ENCODE measurements at places on chromosomes 16 and 17.
A peak's percentile ranks its signal among the peaks of the same experiment; 100 is the strongest.

- no peak for DNase-seq
Observed at GRCh38 chr17:34847938-34848337, 113.3 kb downstream of the CCT6B start.

- no peak for DNase-seq
Observed at GRCh38 chr16:50251375-50252081, 14.8 kb upstream of the ADCY7 start.

DNA sequence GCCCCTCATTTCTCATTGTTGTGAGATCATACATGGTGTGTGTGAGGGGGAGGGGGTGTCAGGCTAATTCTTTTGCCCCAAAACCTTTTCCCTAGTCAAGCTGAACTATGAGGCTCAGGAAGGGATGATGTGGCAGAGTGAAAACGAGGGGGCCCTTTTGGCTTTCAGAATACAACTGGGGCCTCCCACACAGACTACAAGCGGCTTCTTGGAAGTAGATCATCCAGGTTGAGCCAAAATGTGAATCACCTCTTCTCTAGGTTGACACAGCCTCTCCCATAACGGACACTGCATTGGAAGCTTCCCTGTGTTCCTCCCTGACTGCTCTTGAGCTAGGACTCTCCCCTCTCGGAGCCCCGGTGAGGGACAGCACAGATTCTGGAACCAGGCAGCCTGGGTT, 2.3 kb upstream of the ALKBH5 start:
- peak; percentile 72 for DNase-seq

DNA sequence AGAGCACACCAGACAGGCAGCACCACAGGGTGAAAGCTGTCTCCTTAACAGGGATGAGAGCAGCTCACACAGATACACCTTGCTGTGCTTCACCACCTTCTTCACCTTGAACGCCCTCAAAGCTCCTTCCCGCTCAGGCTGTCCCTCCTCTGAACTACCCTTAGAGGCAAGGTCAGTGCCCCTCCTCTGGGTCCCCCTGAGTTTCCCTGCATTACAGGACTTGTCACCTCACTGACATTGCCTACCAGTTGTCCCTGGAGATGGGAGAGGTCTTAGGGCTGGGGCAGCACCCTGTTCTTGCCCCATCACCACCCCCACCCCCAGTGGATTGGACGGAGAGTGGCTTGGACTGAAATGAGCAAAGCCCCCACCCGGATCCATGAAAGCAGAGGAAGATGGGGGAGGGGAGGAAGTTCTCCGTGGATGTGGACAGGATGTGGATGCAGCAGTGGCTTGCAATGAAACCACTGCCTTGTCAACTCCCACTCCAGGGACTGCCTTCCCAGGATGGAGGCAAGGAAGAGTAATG, 73.2 kb upstream of the CDH5 start:
- peak; percentile 11 for DNase-seq

DNA sequence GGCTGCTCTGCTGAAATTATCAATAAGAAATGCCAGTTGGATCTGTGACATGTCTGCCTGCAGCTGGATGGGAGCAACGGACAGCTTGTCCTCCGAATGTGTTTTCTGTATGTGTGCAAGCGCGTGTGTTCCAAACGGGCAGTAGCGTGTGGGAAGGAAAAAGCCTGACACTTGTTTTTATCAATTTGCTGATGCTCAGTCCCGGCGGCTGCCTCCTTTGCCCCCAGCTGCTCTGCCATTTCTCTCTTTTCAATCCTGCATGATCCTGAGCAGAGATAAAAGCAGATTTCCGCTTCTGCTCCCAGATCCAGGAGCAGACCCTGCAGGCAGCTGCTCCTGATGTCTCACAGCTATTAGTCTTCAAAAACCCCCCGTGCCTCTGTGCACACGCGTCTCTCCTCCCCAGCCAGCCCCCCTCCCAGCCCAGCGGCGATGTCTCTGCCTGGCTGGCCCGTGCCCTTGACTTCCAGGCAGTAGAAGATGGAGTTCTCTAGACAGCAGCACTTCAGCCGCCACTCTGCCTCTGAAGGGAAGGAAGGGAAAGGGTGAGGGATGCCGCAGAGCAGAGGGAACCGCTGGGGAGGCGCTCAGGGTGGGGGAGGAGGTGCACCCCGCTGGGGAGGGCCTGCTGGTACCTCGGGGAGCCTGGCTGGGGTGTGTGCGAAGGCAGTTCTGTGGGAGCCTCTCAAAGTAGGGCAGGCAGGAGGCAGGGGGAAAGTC, 4.1 kb downstream of the PRCD start:
- DNase-seq: no peak

GRCh38 chr17:83154311-83155127, 75.1 kb downstream of the METRNL start:
- no peak for DNase-seq

DNA sequence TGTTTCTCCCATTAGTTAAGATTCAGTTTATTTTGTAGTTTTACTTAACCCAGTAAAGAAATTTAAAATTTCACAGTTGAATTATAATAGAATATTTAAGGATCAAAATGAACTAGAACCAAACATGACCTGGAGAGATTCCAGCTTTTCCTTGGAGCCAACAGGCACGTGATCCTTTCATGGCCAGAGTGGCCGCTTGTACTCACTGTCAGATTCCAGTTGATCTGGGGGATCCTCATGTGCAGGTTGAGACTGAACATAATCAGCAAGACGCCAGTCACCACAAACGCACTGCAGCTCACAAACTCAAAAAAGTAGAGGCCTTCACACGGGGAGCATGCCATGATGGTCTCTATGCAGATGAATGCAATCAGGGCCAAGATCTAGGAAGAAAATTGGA, 31.7 kb downstream of the CMTM3 start:
- DNase-seq: no peak

DNA sequence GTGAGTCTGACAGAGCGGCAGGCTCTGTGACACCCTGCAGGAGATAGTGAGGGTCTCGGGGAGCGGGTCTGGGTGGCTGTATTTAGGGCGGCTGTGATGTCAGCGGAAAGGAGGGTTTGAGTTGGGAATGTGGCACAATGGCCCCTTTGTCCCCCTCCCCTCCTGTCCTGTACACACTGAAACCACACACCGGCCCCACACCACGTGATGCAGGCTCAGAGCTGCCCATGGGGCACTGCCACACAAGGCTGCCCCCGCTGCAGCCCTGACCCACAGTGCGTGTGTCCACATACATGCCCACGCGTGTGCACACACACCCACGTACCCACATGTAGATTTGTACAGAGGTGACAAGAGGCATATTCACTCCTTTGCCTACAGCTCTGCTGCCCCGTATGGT, 15.3 kb downstream of the SGCA start:
- no peak for DNase-seq

GRCh38 chr16:69396187-69397061, 10.6 kb upstream of the TERF2 start:
- DNase-seq: peak; percentile 59

DNA sequence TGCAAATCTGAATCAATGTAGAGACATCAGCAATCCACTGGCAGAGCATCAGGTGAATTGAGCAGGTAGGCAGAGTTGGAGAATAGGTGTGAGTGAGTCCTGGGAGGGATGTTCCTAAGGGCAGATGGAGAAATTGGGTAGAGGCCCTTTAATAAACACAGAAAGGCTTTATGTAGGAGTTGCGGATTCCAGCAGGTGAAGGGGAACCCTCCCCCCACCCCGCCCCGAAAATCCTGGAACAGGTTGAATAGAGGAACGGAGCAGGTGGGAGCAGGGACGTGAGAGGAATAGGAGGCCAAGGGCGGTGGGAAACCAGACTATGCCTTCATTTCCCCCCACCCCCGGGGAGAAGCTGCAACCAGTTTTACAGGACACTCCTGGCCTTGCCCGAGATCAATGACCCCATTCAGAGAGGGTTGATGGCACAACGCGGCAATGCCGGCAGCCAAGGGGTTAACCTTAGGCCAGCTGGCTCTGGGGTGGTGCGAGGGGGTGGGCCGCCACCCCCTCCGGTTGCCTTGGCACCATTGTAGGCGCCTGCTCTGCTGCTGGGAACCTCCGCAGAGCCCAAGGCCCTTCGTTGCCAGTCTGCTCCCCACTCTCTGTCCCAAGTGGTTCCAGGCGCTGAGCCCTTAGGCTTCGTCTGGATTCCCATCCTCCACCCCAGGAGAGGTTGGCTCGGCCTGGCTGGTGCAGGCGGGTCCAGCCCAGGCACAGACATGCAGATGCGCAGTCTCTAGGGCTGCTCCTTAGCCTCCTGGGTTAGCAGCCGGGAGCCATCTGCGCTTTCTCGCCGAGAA, 814 bp upstream of the RUNDC3A start:
- peak; percentile 52 for DNase-seq

- no peak for DNase-seq
Observed at GRCh38 chr16:90032674-90033331, 13.5 kb upstream of the DBNDD1 start.

DNA sequence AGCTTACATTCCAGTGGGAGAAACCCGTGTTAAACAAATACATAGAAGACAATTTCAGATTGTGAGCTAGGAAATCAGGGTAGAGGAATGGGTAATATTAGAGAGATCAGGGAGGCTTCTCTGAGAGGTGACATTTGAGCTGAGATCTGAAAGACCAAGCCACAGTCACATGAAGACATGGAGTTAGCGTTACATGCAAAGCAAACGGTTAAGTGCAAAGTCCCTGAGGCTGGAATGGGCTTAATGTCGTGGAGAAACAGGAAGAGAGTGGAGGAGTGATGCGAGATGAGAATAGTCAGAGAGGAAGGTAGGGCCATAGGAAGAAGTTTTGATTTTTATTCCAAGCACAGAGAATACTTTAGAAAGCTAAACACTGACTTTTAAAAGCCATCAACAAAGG, 246.1 kb downstream of the IRX3 start:
- DNase-seq: no peak

DNA sequence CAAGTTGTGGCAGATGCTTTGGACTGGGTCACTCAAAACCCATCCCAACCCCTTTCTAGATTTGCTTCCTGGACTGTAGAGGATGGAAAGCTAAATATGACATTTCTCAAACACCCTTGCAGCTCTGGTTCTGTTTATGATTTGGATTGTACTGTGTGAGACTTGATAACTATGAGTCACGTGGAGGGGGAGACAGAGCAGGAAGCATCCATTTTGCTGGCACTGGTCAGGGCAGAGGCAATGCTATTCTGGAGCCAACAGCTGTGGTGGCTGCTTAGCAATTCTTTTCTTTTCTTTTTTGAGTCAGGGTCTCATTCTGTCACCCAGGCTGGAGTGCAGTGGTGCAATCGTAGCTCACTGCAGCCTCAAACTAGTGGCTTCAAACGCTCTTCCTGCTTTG, 13.6 kb upstream of the TERF2 start:
- no peak for DNase-seq

- DNase-seq: no peak
Observed at GRCh38 chr17:58637011-58637570, 54.8 kb downstream of the TEX14 start.

DNA sequence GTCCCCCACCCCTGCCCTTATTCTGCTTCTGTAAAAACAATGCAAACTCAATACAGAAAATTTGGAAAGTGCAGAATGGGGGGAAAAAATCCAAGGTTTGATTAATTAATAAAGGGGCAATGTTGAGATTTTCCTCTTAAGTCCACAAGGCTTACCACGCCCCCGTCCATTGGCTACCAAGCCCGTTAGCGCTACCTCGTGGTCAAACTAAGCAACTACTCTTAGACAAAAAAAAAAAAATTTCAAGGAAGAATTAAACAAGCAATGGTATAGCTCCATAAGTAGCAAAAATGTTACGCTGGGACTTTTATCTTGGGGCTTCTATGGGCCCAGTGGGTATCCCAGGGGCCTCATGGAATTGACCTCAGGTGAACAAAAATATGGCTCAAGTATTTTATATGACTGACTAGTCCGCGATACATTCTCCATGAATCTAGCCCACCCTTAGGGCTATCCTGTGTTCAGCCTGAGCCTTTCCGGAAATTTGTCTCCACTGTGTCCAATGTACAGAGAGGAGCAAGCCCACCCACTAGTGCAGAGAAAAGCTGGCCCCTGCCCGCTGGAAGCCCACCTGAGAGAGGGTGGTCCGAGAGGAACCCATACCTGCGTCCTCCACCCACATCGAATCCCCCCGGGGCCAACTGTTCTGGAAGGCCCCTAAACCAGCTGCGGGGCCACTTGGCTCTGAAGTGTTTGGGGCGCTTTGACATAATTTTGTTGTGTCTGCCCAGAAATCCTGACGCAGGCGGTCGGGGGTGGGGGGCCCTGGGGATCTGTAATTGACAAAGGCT, 19.1 kb upstream of the TEX2 start:
- peak; percentile 41 for DNase-seq

DNA sequence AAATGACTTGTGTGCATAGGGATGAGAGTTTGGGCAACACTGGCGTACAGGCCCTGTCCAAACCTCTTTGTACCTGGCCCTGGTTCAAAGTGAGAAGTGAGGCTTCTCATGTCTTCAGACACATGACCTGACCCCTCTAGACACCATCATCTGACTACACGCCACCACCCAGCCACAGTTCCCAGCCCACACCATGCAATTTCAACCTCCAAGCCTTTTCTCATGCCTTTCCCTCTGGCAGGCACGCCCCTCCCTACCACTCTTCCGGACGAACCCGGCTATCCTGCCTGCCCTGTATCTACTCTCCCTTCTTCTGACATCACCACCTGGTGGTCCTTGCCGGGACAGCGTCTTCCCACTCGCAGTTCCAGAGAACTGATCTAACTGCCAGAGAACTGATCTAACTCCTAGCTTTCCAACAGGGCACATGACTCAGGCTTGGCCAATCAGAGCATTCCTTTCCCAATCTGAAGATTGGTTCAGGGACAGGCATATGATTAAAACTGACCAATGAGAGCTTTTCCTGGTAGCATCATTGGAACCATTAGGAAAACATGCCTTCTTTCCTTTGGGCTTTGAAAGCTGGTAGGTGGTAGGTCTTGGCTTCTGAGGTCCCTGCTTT, 27.1 kb upstream of the IL21R start:
- DNase-seq: peak; percentile 70

DNA sequence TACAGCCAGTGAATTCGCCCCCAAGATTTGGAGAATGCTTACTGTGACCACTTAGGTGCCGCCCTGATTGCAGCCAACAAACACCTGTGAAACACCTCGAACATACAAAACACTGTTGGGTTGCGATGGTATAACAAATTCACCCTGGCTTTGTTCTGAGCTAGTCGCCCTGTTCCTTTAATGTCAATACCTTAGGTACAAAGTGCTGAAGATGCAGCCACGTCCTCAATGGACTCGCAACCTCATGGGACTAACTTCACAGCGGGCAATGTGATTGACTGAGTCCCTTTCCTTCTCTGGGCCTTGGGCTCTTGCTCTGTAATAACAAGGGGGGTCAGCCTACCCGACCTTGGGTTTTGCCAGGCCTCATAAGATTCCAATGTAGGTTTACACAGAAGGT, 28.9 kb upstream of the GOSR2 start:
- DNase-seq: no peak

GRCh38 chr16:19474617-19475016, 47.3 kb downstream of the GDE1 start:
- DNase-seq: no peak
